ENCODE measurements at places on chromosomes 4 and X.

DNA sequence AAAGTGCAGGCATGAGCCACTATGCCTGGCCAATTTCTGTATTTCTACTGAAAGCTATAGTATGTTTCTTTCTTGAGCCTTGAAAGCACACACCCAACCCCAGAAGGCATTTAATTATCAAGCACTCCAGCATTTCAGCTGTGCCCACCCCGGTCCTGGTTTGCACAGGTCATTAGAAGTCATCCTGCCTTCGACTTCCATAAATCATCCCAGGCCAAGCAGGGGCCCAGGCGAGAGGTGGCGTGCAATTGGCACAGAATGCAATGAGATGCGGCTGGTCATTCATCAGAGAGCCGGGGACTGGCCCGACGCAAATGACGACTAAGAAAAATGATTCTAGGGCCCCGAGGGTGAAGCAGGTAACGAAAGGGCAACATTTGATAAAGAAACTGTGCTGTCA, 24.8 kb upstream of the CRMP1 start:
- DNase-seq, result no peak

DNA sequence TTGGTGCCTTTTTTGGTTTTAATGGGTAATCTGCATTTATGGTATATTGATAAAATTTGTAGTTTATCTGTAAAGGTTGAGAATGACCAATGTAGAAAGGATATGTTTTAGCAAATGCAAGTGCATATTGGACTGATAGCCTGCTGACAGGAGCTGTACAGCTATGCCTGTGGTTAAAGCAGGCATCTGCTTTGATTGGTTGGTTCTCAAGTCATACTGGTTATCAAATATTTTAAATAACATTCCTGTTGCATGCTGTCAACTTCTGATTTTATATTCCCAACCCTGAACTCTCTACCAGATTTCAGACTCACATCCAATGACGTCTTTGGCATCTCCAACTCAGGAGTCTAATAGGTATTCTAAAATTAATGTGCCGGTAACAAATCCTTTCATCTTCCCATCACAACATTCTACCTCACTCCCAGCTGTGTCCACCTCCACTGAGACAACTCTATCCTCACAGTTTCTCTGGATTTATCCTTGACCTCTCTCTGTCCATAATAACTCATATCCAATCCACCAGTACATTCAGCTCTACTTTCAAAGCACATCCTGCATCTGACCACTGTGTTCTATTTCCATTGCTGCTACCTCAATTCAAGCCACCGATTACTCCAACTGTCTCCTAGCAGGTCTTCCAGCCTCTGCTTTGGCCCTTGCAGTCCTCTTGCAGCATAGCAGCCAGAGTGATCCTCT, 125.7 kb downstream of the CAMK2D start:
- DNase-seq, result no peak

- DNase-seq, result no peak
These were observed 53.8 kb downstream of the CPLX1 start for GRCh38 chr4:772118-772517.

DNA sequence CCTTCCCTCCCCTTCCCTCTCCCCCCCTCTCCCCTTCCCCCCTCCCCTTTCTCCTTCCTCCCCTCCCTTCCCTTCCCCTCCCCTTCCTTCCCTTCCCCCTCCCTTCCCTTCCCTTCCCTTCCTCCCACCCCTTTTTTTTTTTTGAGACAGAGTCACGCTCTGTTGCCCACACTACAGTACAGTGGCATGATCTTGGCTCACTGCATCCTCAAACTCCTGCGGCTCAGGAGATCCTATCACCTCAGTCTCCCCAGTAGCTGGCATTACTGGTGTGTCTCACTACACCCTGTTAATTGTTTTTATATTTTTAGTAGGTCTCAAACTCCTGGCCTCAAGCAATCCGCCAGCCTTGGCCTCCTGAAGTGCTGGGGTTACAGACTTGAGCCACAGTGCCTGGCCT, 66.6 kb downstream of the TBC1D9 start:
- DNase-seq, result no peak

GRCh38 chr4:15683143-15683495, 1.5 kb downstream of the FAM200B start:
- DNase-seq, result peak; percentile 29

Data from hematopoietic multipotent progenitor cell treated with erythropoietin and hydrocortisone succinate and interleukin-3 and kit ligand, for 6 days (in vitro differentiated cells).